Activated CD4-positive, alpha-beta T cell treated with anti-CD3 and anti-CD28 coated beads for 4 hours (primary cell): ENCODE measurements at places on chromosomes 4 and X.

GRCh38 chrX:10567136-10567535 is 53.2 kb downstream of the MID1 start:
- DNase-seq = no peak

DNA sequence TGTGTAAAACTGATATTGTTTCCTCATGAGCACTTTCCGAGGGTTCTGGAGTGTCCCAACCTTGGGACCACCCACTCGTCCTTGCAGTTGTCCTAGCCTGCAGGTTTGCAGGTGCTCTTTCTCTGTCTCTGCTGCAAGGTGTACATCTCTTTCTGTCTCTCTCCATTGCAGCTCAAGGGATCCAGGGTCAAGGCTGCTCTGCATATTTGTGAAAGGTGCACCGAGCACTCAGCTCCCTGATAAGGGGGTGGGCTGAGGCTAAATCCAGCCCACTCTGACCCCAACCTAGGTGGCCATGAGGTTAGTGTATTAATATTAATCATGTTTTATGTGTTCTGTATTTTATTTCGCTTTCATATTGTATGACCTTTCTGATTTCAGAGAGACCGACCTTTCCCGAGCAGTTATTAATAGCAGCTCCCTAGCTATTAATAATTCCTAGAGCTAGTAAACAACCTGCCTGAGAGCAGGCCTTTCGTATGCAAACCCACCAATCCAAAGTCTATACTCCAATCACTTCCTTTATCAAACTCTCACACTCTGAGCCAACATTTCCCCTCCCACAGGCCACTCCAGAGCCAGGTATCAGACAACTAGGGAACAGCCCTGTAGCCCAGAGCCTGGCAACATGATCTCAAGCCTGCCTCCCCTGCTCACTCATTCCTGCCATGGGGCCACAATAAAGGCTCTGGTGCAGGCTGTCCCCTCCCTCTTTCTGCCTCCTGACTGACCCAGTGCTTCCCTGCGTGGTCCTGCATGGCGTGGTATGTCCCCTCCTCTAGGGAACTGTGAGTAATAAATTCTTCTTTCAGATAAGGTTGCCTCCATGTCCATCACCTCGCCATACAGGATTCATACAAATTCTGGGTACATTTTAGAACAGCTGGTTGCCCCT is 73.9 kb downstream of the SLC2A9 start:
- DNase-seq = no peak

- no peak for DNase-seq
These were observed 8.0 kb upstream of the CPEB2 start for GRCh38 chr4:14994242-14994641.

GRCh38 chr4:8516061-8516573 is 64.1 kb upstream of the GPR78 start:
- no peak for DNase-seq

DNA sequence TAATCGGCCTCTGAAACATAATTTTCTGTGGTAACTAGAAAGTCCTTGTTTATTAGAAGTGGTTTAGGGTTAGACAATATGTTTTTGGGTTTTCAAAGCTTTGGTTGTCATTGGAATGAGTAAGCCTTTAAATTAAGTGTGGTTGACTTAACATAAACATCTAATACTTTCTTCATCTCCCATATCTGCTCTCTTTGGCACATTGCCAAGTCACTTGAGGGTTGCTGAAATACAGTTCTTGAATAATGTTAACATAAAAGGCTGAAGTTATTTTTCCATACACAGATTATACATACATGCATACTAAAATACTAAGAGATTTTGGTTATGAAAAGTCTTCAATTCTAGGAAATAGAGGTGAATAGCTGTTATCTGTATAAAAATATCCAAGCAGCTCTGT is 241.7 kb upstream of the BMP3 start:
- DNase-seq = no peak
